ENCODE measurements at places on chromosomes 1 and 21.

DNA sequence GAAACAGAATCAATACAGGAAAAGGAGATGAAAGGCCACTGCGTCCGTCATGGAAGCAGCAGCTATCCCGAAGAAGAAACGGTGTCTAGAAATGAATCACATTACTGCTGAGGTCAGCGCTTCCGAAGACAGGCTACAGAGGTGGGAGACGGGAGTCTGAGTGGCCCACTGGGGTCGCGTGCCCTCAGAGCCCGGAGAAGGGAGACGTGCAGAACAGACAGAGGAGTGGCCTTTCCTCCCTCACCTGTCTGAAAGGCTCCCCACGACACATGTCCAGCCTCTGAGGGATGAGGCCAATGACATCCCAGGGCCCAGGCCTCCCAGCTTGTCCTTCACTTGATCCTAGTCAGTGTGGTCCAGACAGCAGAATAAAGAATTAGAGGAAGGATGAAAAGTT, 35.9 kb downstream of the VPS26C start:
- DNase-seq: no peak

DNA sequence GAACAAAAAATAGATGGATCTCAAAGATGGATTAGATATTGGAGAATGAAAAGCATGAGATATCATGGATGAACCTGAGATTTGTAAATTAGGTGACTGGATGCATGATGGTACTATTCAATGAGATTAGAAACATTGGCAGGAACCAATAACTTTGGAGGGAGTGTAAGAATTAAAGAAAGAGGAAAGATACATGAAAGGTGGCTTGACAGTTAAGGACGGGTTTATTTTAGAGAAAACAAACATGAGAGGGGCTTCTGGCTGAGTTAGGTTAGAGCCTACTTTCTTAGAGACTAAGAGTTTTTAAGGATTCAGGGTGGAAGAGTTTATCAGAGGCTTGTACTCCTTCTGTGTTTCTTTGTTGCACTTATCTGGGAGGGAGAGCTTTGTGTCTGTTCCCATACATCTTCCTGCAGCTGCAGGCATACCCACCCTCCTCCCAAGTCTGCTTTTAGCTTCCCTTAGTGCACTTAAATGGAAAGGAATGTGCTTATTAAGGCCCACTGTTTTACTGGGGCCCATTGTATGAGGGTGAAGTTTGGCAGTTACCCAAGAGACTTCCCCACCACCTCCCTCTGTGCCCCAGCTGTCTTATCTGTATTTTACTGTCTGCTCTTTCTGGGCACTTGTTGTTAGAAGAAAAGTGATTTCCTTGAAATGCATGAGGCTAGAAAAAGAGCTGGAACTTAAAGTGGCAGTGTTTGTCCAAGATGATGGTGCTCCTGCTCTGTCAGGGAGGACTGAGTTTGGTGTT, 26.1 kb upstream of the CR2 start:
- DNase-seq: no peak

- DNase-seq: no peak
Measured at GRCh38 chr21:42708107-42708506, 54.7 kb downstream of the PDE9A start.

DNA sequence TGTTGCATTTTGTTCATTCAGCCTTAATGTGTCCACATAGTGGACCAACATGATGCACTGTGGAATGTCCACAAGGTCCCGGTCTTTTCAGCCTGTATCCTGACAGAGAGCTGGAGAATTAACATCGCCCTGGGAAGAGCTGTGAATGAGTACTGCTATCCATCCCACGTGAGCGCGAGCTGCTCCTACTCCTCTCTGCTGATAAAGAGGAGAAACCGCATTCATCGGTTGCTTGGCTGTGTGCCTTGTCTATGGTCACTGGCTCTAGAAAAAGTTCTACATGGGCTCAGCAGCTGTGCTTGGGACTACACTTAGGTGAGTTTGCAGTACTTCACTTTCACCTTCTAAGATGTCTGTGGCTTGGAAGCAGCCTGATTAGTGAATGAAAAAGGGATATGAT, 31.1 kb upstream of the IGSF5 start:
- DNase-seq: no peak

- DNase-seq: no peak
Measured at GRCh38 chr1:95994643-95995042, 726.9 kb upstream of the PTBP2 start.

- DNase-seq: no peak
Measured at GRCh38 chr1:228980232-228980937, 245.1 kb downstream of the RHOU start.

DNA sequence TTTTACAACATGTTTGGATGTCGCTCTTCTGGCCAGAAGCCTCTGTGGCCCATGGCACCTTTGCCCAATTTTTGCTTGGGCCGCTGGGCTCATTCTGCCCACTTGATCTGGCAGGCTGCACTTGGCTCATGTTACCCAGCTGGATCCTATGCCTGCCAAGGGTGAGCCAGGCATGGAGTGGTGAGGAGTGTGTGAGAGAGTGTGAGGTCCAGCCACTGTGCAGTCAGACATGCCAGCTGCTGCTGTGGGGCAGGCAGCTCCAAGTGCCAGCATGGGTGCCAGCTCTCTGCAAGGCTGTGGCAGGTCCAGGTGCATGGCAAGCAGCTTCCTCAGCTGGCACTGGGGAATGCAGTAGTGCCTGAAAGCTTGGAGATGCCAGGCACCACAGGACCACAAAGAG, 71.0 kb downstream of the EBNA1BP2 start:
- DNase-seq: no peak

GRCh38 chr1:59692591-59692990, 122.2 kb upstream of the HOOK1 start:
- no peak for DNase-seq

- no peak for DNase-seq
Measured at GRCh38 chr1:33802268-33802667, 61.6 kb upstream of the HMGB4 start.

DNA sequence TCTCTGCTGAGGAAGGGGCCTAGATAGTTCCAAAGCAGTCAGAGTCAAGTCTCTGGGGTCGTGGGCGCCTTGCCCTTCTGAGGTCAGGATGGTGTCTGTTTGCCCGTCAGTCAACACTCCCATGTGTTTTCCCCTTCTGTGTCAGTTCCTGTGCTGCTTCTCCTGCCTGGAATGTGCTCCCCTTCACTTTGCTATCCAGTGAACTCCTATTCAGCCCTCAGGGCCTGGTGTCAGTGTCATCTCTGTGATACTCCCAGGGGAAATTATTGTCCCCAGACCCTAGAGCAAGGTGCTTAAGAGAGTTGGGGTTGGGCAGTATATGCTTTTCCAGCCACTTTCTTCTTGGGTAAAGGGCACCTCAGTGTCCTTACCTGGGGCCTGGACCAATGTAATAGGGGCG, 45.8 kb upstream of the SYNC start:
- no peak for DNase-seq

GRCh38 chr21:22201126-22201525, 1202.9 kb downstream of the NCAM2 start:
- no peak for DNase-seq

DNA sequence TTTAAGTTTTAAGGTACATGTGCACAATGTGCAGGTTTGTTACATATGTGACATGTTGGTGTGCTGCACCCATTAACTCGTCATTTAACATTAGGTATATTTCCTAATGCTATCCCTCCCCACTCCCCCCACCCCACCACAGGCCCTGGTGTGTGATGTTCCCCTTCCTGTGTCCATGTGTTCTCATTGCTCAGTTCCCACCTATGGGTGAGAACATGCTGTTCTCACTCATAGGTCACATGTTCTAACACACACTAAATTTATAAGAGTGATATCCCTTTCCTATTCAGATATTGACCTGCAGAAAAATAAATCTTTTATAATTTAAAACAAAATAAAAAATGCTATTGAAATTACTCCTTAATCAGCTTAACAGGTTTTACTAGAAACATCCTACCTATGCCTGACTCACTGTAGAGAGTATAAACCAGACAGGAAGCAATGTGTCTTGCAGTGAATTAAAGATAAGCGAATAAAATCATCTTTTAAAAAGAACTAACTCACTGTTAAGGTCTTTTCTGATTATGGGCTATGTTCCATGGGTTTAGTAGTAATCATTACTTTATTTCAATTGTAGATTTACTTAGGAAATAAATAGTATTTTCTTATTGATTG, 82.0 kb upstream of the DPH5 start:
- DNase-seq: no peak

DNA sequence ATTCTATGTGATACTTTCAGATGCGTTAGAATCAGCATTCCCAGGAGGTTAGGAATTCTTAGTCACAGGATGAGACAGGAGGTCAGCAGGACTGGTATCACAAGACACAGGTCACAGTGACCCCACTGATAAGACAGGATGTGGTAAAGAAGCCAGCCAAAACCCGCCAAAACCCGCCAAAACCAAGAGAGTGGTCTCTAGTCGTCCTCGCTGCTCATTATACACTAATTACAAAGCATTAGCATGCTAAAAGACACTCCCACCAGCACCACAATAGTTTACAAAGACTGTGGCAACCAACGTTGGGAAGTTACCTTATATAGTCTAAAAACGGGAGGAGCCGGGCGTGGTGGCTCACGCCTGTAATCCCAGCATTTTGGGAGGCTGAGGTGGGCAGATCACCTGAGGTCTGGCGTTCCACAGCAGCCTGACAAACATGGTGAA, 13.9 kb upstream of the ACTA1 start:
- no peak for DNase-seq

- DNase-seq: no peak
Measured at GRCh38 chr1:147281950-147282349, 39.5 kb downstream of the CHD1L start.

GRCh38 chr1:169027607-169028320, 78.7 kb upstream of the ATP1B1 start:
- DNase-seq: no peak

DNA sequence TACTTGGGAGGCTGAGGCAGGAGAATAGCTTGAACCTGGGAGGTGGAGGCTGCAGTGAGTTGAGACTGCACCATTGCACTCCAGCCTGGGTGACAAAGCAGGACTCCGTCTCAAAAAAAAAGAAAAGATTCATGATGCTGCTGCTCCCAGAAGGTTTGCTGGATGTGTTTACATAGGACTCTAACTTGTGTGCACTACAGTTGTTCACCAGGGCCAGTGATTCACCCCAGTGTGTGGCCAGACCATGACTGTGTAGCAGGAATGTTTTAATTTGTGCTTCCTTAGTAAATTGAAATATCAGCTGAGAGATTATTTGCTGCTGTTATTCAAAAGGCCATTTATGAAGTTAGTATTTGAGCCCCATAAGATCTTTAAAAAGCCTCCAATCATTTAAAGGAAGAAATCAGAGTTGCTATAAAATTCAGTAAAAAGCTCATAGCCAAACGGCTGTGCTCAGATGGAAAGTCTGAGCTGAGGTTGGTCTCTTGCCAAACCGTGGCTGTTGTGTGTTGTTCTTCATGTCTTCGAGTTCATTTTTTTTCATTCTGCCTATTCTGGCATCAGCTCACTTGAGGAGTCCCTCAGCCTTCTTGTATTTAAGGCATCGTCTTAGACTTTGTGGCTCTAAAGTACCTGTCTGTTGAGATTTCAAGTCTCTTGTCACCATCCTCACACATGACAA, 18.1 kb upstream of the PGD start:
- no peak for DNase-seq

- DNase-seq: no peak
Measured at GRCh38 chr1:159941591-159942560, 3.5 kb downstream of the IGSF9 start.

DNA sequence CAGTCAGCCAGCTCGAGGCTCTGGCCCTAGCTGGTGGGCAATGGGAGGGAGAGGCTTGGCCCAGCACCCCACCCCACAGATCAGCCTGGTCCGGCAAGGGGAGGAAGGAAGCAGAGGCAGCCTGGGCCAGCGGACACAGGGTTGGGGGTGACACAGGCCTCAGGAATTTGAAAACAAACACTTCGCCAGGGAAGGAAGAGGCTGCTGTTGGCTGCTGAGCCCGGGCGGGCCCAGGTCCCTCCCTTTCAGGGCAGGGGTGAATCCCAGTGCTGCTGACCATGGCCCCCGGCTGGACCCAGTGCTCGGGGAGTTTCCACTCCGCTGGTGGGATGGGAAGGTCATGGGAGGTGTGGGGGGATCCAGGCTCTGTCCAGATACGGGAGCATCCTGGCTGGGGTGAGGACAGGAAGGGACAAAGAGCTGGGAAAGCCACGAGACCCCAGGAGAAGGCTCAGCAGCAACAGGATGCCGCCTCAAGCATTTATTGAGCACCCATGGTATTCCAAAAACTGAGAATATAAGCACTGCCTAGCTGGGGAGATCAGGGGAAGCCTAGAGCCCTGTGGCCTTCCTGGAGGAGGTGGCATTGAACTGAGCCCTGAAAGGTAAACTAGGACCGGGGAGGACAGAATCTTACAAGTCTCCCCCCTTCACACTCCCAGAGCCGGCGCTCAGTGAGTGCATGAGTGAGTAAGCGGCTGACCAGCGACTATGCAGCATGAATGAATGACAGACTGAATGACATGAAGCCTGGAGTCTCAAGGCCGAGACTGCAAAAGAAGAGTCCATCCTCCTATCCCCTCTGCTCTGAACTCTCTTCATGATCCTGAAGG, 26.2 kb upstream of the EPHA2 start:
- no peak for DNase-seq

GRCh38 chr1:160606611-160607010, 27.3 kb upstream of the CD84 start:
- DNase-seq: no peak

DNA sequence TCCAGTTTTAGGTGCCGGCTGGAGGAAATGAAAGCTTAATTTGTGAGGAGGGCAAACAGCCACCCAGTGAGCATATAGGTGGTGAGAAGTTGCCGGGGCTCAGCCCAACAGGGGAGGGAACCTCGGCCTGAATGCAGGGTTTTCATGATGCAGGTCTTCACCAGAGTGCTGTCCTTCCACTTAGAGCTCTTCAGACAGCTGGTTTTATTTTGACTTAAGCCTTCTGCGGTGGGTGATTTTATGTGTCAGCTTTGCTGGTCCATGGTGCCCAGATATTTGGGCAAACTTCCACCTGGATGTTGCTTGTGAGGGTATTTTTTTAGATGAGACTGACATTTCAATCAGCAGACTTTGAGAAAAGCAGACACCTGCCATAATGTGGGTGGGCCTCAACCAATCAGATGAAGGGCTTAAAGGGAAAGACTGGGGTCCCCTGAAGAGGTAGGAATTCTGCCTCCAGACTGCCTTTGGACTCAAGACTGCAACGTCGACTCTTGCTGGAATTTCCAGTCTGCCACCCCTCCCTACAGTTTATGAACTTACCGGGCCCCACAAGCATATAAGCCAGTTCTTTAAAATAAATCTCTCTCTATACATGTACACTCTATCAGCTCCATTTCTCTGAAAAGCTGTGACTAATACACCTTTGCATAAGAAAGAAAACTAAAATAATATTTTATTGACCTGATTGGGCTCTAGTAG, 72.8 kb downstream of the RHOU start:
- DNase-seq: no peak

GRCh38 chr1:85599681-85600080, 19.1 kb downstream of the CCN1 start:
- DNase-seq: no peak

Measured in activated naive CD8-positive, alpha-beta T cell treated with anti-CD3 and anti-CD28 coated beads, Interleukin-2, amount 50 U/mL, for 16 hours (primary cell).